ENCODE measurements at places on chromosomes 7 and 10.

- no peak for DNase-seq
Observed at GRCh38 chr10:74063256-74063655, 65.3 kb downstream of the VCL start.

GRCh38 chr10:103353281-103353680 is 2.3 kb upstream of the PCGF6 start:
- DNase-seq: no peak

DNA sequence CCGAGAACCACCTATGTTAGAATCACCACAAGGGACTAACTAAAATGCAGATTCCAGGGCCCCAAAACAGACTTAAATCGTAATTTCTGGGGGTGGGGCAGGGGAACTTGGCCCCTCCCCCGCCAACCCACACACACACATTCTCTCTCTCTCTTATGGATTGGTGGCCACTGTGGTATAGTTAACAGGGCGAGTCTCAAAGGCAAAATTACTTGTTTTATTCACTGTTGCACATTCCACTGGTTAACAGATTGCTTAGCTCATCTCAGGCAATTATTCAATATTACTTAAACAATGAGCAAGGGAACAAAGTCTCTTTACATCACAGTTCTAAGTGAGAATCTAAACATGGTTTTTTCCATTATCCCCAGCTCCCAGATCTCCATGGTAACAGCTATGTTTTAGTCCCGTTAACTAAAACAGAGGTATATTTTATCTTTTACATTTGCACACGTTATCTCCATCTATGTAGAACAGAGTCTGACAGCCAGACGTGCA is 38.5 kb downstream of the IGF2BP3 start:
- no peak for DNase-seq

GRCh38 chr10:57018452-57018851 is 657.4 kb upstream of the ZWINT start:
- no peak for DNase-seq

DNA sequence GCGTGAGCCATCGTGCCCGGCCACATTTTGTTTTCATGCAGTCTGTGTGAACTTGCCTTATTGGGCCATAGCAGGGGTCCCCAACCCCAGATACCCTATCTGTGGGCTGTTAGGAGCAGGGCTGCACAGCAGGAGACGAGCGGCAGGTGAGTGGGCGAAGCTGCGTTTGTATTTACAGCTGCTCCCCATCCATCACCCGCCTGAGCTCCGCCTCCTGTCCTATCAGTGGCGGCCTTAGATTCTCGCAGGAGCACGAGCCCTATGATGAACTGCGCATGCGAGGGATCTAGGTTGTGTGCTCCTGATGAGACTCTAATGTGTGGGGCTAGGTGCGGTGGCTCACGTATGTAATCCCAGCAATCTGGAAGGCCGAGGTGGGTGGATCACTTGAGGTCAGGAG is 293.9 kb downstream of the CAMK1D start:
- no peak for DNase-seq

DNA sequence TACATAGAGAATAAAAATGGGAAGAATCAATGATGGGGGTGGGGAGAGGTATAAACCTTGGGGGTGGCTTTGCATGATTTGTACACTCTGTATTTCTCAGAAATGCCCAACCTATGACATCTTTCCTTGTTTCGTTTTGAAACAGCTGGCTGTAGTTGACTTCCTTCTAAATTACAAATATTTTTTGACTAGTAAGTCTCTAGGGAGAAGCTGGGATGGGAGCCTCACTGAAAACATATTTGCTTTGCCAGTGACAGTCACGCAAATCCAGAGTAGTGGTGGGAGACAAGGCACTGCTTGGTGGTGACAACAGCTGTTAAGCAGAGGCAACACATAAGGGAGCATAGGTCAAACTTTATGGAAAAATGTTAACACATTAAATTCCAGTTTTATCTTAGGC is 440.5 kb downstream of the SEMA3D start:
- no peak for DNase-seq

DNA sequence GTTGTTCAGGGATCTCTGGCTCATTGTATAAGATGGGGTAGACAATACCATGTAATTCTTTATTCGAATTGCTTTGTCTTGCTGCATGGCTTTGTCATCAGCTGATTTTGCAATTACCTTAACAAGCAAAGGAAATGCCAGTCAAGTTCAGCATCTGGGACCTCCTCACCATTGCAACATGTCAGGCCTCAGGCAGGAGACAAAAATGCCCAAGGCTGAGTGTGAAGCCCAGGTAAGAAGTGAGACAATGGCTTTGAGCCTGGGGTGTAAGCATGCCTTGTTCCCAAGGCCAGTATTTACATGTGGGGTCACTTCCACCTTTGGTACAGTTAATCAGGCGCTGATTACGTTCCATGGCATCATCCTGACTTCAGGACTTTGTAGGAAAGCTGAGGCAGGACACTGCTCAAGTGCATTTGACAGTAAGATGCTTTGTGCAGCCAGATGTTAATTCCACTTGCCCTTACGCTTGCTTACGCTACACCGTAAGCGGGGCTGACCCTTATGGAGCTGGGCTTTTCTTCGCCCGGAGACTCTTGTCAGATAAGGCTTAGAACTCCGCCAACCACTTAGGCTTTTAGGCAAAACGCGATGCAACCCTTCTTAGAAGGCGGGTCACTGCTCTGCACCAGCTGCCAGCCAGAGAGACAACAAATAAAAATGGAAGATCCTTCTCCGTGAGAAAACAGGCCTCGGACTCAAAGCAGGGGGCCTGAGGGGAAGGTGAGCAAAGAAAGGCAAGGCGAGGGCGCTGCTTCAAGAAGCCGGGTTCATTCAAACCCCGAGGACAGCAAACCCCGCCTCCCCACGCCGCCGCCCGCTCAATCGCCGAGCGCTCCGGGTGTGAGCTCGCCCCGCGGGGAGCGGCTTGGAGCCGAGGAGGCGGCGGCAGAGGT is 1.3 kb upstream of the SP4 start:
- no peak for DNase-seq

GRCh38 chr7:139094596-139094995 is 14.9 kb downstream of the ZC3HAV1 start:
- DNase-seq: no peak

GRCh38 chr10:36666451-36666850 is 458.9 kb upstream of the ANKRD30A start:
- no peak for DNase-seq

DNA sequence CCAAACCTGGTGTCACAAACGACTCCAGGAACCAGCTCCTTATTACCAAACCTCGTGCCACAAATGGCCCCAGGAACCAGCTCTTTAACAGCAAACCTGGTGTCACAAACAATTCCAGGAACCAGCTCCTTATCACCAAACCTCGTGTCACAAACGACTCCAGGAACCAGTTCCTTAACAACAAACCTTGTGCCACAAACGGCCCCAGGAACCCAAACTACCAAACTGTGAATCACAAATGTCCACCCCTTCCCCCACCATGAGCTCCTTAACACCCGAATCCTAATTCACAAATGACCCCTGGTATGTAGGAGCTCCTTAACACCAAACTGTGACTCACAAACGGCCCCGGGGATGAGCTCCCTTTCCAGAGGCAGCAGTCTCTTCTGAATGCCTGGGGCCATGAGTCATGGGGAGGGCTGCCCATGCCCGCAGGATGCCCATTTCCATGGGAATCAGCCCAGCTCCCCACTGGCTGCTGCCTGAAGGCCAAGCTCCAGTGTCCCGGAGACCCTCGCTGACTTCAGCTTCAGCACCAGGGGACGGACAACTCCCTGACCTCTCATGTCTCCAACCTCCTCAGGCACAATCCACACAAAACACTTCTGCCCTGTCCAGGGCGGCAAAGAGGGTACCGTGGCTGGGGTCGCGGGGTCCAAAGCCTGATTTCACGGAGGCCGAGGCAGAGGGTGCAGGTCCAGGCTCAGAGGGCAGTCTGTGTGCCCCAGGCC is 213.1 kb downstream of the ELFN1 start:
- no peak for DNase-seq
